Right renal pelvis (tissue), 4 donors: ENCODE measurements at places on chromosomes 2 and 18. TPM values are rescaled to one million over a fixed set of nuclear protein-coding genes. Genes with fewer than 3 reads are reported as not detected.

- peak; percentile 35 for DNase-seq
Observed at GRCh38 chr2:2542966-2543611, 212.0 kb upstream of the MYT1L start.

- no peak for DNase-seq
Observed at GRCh38 chr2:176118601-176119339, 2.2 kb downstream of the HOXD10 start.

- peak; percentile 30 for DNase-seq
Observed at GRCh38 chr2:26144953-26145680, 27.8 kb upstream of the GAREM2 start.

GRCh38 chr2:74845991-74846390 is 12.1 kb downstream of the HK2 start:
- no peak for DNase-seq

GRCh38 chr2:145184741-145185651 is 665.1 kb upstream of the ZEB2 start:
- DNase-seq, result no peak

DNA sequence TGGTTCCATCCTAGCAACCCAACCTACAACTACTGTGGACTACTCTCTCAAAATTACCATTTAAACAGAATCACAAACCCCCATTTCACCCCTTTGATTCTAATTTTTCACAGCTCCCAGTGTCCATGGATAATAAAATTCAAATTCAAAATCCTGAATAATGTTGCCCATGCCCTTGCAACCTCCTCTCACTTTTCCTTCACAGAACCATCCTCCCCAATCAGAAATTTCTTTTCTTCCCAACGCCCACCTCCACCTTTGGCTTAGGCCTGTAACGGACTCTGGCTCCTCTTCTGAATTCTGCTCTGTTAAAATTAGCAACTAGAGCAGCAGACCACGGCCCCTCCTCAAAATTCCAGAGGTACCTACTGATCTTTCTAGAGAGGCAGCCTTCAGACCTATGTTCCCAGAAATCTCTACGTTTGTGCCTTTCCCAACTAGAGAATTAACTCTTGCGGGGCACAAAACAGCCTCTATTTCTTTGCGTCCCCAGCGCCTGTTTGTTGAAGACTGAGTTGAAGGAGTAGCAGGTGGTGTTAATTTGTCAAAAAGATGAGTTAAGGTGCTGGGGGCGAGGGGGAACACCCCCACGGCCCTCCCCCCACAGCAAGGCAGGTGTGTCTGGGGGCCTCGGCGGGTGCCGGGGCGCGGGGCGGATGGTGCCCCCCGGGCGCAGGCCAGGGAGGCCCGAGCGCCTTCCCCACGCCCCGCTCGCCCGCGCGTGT is 428 bp upstream of the MAP3K20 start:
- no peak for DNase-seq

DNA sequence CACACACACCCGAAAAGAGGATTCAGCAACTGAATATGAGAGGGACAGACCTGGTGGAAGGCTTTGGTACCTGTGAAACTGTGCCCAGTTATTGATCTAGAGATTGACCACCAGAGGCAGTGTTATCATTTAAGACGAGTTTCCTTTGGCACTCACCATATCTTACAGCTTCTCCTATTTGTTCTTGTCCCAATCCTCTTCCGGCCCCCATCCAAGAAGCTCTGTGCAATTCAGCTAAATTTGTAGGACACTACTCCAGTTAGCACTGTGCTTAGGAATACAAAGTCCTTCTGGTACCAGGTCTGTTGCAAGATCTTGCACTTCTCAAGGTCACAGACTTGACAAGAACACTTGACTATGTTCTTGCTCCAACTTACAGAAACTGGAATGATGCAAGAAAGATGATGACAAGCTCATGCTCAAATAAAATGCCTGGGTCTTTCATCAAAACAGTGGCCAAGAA is 177.7 kb downstream of the TMEM247 start:
- no peak for DNase-seq

DNA sequence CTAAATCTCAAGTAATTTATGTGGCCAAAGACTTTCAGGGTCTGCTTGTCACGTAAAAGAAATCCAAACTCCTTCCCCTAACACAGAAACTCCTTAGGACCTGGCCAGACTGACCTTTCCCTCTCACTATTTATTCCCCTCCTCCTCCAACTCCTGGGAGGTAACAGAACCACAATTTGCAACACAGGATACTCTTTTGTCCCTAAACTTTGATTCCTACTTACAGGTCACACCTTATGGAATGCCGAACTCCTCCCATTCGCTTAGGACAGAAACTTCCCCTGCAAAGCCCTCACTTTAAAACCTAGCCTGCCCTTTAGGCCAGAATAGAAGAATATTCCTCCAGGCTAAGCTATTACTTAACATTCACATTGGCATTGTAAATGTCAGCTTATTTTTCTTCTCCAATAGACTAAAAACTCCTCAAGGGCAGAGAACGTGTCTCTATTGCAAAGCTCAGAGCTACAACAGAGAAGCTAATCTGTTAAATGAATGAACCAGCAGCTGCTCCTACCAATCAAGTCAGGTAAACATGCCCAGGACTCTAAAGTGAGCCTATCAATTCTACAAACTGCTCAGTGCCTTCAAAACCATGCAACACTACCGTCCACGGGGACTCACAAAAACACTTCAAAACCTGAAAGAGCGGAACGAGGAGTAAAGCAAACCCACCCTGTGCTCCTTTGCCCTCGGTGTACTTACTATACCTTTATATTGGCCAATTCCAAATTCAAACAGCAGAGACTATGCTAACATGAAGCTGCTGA is 6.1 kb downstream of the INO80D start:
- no peak for DNase-seq

DNA sequence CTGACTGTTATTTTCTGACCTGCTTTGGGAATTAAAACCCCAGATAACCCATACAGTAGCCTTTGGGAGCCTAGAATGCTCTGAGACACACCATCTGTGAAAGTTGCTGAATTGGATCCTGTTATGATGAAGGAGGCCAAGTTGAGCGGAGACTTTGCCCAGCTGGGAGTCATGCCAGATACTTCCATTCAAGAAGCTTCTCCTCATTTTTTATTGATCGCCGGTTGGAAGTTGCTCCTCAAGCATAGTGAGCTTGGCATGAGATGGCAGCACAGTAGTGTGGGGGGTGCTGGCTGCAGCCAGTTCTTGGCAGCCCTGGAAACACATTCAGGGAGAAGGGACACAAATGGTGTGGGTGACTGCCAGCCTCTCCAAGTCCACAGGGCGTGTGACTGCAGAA is 270.7 kb upstream of the NRP2 start:
- DNase-seq, result no peak

- DNase-seq, result no peak
Observed at GRCh38 chr2:54480025-54480424, 23.9 kb downstream of the SPTBN1 start.

DNA sequence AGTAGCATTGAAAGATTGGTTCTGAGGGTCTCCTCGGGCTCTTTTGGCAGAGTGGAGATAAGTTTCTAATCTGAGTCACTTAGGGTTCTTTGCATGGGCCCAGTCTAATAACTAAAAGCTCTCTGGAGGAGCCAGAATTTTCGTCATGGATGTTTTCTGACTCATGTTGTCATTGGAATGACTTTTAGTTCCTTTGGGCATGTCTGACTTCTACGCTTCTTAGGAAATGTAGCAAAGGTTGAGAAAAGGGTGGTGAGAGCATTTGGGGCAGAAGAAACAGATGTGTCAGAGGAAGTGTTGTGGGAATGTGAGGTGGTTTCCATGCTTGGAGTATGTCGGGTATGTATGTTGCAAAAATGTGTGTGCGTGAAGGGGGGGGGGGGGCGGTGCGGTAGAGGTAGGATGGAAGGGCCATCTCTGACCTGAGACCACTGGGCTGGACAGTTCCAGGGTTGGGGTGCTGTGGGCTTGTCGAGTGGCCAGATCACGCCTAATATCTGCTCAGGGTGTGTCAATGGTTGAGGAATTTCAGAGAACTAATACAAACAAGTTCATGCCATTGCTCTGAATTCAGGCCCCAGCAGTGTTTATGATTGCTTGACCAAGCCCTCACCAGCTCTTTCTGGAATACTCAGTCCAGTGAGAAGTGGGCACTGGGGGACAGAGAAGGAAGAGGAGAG is 26.9 kb downstream of the KLHL29 start:
- DNase-seq, result no peak

DNA sequence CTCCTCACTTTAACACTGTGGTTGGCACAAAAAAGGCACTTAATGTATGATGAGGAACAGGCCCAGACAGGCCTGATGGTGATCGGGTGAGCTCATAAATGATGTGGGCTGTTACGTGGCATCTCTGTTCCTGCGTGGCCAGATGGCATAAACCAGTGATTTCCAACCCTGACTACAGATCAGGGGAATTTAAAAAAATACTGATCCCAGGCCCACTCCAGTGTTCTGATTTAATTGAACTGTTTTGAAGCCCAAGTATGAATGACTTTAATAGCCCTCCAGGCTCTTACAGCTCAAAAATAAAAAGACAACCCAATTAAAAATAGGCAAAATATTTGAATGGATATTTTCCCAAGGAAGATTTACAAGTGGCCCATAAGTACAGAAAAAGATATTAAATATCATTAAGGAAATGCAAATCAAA is 48.2 kb downstream of the LIPG start:
- no peak for DNase-seq

GRCh38 chr2:224449212-224450147 is 47.6 kb upstream of the FAM124B start:
- no peak for DNase-seq

DNA sequence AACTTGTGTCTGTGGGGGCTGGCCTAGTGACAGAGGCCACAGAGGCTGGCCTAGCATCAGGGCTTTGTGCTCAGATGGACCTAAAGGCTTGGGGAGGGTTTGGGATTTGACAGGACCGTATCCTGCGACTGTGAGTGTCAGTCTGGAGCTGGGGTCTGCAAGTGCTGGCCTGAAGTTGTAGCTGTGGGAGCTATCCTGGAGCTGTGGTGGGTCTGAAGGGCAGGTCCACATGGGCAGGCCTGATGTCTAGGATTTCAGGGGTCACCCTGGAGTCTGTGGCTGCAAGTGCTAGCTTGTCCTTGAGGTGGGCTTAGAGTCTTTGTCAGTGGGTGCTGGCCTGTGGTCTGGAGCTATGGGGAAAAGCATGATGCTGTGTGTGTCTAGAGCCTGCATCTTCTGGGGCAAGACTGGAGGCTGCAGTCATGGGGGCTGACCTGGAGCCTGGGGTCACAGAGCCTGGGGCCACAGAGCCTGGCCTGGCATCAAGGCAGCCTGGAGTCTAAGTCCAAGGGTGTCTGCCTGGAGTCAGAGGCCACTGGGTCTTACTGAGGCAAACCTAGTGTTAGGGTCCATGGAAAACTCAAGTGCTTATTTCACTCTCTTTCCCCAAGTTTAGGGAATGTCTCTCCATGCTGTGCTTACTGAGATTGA is 3.6 kb downstream of the REG3A start:
- DNase-seq, result no peak

DNA sequence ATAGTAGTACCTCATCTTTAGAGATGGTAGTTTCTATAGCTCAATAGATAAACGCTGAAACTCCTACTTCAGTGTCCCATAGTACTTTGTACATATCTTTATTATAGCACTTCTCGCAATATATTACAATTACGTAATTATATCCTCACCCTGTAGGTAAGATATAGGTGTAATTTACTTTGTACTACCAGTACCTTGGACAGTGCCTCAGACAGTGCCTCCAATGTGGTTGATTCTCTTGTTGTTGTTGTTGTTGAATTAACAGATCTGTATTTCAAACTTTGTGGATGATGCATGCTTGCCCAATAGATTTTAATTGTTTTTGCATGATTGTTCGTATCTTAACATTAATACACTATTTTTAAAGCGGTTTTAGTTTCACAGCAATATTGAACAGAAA is 188.6 kb downstream of the ARL6IP6 start:
- no peak for DNase-seq

DNA sequence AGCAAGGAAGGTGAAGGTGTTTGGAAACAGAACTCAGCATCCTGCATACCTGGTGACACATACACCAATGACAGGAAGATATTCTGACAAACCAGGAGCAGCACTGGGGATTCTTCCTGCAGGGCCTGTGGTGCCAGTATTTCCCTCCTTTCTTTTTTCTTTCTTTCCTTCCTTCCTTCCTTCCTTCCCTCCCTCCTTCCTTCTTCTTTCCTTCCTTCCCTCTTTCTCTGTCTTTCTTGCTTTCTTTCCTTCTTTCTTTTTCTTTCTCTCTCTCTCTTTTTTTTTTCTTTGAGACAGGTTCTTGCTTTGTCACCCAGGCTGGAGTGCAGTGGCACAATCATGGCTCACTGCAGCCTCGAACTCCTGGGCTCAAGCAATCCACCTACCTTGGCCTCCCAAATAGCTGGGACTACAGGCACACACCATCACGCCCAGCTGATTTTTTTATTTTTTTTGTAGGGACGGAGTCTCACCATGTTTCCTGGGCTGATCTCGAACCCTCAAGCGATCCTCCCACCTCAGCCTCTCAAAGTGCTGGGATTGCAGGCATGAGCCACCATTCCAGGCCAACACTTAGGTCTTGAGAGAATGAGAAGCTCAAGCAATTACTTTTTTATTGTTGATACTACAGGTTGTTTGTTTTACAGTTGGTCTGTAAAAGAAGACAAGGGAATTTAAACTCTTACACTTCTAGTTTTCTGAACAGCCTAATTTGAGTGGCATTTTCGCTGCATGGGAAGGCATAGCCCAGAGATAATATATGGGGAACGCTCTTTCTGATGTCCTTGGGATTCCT is 54.7 kb upstream of the GATA6 start:
- DNase-seq, result no peak

- DNase-seq, result no peak
Observed at GRCh38 chr2:214377286-214377624, 33.6 kb upstream of the VWC2L start.

DNA sequence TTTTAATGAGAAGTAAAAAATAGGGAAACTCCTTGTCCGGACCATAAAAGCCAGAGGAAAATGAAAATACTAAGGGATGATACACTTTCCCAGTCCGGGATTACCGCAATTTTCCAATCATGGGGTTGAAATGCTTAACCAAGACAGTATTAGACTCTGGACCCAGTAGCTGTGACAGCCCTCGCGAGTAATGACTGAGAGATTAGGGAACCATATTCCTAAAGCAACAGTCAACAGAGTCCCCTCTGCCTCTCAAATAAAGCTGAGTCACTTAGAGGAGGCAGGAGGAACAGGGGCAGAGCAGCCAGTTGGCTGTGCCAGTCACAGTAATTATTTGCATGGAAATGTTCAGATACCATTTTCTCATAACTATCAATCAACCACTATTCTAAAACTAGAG is 34.8 kb downstream of the GPATCH11 start:
- DNase-seq, result no peak

DNA sequence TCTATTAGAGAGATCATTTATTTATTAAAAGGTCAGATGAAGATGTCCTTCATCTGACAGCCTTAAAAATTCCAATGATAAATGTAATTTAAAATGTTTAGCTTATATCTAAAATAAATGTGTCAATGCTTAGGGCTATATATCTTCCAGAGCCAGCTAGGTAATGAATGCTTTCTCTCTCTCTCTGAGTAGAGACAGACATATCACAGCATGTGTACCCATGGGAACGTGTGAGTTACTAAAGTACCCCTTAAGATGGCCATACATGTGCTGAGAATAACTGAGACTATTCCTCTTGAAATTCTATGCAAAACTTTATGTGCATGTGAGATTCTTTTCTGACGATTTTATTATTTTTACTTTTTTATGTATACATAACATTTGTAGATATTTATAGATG is 420.9 kb upstream of the ST6GAL2 start:
- no peak for DNase-seq

The DCAF17 gene
- 30.4 TPM for polyA plus RNA-seq

The CLK1 gene
- 304 TPM for polyA plus RNA-seq

The HRH4 gene
- polyA plus RNA-seq, result 0.06 TPM

The SPATA3 gene
- not detected for polyA plus RNA-seq

The MDH1B gene
- polyA plus RNA-seq, result 12.7 TPM

The CXCR1 gene
- polyA plus RNA-seq, result 0.08 TPM

The PLCD4 gene
- 6.2 TPM for polyA plus RNA-seq

The TTN gene
- polyA plus RNA-seq, result 0.90 TPM

The NEU4 gene
- 1.4 TPM for polyA plus RNA-seq
